ENCODE measurements at places on chromosomes 2 and 18.

- DNase-seq = no peak
These were observed 27.1 kb upstream of the MARCO start for GRCh38 chr2:118914721-118915453.

DNA sequence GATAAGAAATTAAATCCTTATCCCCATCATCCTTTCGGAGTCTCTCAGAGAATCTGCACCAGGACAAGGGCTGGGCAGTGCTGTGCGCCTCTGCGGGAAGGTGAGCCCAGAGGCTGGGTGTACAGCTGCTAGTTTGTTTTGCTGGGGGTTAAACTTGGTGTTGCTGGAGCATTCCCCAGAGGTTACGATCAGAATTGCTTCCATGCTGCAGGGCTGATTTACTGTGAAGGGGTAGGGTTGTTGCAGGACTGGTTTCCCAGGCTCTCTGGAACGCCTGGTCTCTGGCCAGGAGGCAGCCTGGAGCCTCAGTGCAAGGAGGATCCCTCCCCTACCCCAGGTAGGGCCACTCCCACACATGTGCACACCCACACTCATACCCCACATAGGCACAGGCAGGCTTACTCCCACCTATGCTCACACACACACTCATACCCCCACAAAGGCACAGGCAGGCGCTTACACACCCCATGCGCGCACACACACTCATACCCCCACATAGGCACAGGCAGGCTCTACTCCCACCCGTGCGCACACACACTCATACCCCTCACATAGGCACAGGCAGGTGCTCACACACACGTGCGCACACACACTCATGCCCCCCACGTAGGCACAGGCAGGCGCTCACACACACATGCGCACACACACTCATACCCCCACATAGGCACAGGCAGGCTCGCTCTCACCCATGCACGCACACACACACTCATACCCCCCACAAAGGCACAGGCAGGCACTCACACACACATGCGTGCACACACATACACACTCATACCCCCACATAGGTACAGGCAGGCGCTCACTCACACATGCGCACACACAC, 11.3 kb downstream of the CNNM4 start:
- no peak for DNase-seq

DNA sequence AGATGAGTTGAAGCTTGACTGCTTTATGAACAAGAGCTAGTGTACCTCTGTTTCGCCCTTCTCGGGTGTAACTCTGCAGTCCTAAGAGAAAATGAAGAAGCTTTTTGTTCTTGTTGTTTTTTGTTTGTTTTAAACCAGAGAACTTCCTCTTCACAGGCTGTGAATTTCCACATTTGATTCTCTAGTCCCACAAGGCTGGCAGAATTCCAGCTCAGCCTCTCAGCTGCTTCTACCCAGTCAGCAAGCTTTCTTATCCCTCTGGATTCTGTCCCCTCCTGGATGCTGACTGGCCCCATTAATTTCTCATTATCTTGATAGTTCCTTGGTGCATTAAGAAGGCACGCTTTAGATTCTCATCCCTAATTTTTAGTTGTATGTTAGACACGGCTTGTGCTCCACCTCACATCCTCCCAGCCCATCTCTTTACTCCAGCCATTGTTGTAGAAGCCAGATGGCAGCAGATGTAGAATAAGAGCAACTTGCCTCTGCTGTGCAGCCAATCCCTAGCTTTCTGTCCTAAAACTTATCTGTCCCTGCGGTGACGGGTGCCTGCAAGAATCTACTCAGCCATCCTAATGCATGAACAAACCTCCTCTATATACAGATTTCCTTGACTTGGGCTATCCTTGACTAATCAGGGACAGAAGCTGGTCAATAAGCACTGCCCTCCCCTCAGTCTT, 12.3 kb upstream of the RESP18 start:
- no peak for DNase-seq

DNA sequence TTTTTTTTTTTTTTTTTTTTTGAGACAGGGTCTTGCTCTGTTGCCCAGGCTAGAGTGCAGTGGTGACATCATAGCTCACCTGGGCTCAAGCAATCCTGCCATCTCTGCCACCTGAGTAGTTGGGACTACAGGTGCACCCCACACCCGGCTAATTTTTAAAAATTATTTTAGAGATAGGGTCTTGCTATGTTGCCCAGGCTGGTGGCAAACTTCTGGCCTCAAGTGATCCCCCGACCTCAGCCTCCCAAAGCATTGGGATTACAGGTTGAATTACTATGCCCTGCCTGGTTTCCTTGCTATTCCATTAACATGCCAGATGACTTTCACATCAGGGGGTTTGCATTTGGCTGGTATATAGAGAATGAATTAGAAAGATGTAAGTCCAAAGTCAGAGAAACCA, 253.2 kb downstream of the CAMKMT start:
- DNase-seq = no peak

GRCh38 chr2:37895140-37895539, 29.9 kb upstream of the RMDN2 start:
- DNase-seq = no peak

DNA sequence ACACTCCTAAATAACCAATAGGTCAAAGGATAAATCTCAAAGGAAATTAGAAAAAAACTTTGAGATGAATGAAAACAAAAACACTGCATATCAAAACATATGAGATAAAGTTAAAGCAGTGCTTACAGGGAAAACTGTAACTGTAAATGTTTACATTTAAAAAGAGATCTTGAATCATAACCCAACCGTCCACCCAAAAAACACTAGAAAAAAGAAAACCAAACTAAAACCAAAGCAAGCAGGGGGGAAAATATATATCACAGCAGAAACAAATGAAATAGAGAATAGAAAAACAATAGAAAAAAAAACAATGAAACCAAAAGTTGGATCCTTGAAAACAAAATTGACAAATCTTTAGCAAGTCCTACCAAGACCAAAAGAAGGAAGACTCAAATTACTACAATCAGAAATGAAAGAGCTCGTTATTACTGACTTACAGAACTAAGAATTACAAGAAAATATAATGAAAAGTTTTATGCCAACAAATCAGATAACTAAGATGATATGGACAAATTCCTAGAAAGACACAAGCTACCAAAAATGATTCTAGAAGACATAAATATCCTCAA, 65.6 kb downstream of the TLK1 start:
- DNase-seq = no peak

DNA sequence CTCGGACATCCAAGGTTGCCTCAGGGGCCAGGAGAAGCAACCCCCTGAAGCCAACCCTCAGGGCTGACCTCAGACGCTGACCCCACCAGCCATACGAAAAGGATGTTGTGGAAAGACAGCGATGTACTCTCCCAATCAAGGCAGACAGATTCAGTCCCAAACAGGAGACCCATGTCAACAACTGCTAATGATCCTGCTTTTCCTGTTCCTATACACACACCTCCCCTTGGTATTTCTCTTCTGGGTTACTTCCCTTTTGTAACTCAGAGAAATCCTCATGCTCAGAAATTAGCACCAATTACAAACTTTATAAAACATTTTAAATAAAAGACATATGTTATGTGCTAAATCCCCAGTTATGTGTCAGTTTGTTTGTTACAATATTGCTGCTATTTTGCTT, 120.8 kb downstream of the PID1 start:
- DNase-seq = no peak

DNA sequence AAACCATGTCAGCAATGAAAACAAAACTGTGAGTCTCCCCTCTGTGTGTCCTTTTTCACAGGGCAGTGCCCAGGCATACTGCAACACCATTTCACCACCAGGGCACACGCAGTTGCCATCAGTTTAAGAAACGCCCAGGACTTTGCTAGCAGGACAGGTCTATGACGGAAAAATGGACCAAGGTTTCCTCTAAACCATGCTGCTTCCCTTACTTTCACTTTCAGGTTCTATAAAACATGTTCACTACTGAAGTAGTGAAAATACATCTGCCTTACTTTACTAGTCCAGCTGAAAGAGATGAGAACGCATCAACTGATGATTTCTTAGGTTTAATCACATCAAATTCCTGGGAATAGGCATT, 110.5 kb downstream of the TCF4 start:
- DNase-seq = peak; percentile 65

GRCh38 chr2:69307579-69308064, 79.4 kb downstream of the GFPT1 start:
- no peak for DNase-seq

DNA sequence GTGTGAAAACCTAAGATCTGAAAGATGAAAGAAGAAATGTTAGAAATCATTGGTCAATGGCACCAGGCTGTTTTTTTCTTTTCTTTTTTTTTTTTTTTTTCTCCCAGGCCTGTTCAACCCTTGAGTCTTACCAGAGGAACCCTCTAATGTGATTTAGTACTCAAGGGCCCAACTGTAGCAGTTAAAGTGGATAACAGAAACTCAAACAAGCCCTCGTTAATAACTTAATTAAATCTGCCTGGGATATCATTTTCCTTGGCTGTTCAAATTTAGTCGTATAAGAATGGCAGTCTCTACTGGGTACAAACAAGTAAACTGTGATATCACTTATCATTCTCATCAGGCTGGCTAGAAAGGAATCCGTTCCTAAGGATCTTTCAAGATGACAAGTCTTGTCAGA, 16.5 kb downstream of the ARL4C start:
- DNase-seq = no peak

GRCh38 chr18:45174629-45175136, 440.6 kb upstream of the SLC14A2 start:
- DNase-seq = no peak

DNA sequence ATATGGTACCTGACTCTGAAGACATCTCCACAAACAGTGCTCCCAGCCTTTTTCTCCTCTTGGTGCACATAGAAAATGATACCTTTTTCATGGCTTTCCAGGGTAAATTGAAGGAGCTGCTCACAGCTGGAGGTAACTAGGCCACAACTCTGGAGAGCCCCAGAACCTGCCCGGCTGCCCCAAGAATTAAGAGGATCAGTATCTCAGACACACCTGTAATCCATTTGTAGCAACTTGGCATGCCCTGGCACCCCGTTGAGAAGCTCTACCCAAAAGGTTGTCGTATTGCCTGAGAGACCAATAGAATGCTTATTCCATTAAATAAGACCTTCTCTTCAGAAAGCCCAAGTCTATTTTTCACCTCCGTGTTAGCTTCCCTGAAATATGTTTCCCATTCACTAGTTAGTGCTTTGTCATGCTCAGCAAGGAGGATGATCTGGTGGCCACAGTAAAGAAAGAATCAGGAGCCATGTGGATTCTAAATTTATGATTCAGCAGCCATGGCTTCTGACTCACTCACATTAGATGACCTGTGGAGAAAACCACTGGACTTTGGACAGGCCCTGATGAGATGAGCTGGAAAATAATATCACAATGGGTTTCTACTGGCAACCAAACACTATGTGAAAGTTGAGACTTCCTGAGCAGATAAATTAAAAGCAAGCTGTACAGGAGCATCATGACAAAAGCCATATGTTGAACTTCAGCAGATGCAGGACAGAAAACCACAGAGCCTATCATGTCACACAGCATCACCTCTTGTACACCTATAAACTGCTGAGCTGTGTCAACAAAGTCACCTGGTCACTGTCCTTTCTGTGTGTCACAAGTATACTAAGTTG, 253.3 kb upstream of the OSR1 start:
- DNase-seq = no peak

DNA sequence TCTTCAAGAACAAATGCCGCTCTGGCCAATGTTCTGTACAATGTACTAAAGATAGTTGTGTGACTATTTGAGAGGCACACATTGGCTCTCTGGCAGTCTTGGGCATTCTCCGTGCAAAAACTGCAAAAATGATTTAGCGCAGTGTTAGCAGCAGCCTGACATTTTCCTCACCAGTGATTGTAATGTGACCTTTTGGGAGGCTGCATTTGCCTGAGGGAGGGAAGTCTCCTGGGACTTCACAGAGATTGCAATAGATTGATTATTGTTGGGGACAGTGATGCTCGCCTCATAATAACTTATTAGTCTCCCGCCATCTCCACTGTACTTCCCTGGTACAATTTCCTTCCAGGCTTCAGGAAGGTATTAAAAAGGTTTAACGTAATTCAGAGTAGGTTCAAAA, 149.2 kb downstream of the UXS1 start:
- DNase-seq = no peak

DNA sequence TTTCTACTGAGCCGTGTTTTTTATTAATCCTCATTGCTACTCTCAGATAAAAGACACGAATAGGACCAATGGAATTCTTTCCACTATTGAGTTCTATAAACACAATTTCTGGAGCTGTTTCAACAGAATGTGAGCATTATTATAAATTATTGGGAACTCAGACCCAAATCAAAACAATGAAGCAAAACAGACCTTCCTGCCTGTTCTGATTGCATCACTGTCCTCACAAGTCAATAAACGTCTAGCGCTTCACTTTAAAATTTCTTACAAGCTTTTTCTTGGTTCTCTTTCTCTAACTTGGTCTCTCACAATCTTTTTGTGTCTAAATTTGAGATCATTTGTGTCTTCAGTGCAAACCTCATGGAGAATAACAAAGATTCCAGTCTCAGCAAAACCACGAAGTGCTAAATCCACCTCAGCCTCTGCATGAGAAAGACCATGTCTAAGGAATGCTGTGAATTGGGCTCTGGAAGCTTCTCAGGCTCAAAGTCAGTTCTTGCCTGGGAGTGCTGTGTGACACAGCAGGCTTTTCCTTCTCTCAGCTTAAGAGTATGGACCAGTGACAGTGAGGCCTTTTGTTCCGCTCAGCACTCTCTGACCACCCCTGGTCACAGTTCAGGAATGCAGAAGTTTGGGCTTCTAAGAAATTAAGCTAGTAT, 22.8 kb downstream of the ARHGAP28 start:
- no peak for DNase-seq

- peak; percentile 55 for DNase-seq
These were observed 5.4 kb downstream of the HS6ST1 start for GRCh38 chr2:128313091-128313836.

DNA sequence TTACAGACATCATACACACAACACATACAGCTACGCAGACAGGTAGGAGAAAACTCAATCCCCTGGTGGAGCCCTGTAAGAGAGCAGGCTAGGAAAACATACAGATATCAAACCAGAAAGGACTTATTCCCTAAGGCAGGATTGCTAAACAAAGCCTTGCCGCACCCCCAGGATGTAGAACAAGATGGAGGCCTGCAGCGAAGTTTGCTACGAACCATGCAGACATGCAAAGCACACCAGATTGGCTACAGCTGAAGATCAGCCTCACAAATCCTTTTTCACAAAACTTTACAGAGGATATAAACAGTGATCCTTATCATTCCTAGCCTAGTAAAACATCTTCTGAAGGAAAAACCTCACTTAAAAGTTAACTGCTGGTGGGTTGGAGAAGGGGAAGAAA, 28.3 kb downstream of the C18orf54 start:
- DNase-seq = no peak

GRCh38 chr2:156310773-156311172, 21.7 kb downstream of the NR4A2 start:
- no peak for DNase-seq

DNA sequence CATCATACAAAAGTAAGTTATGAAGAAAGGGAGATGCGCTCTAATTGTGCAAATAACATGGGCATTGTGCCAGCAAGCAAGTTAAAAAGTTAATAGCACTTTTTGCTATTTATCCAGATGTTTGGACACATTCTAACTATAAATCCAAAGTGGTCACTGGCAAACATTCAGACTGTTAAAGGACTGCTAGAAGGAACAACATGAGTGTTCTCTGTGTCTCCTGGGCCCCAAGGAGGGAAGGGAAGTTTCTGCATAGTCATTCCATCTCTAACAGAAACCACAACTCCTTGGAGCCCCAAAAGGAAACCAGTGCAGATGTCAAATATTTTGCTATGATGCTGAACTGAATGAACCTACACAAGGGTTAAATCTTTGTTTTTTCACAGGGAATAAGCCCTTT, 213.3 kb upstream of the HNRNPA3 start:
- no peak for DNase-seq
